ENCODE measurements at places on chromosomes 5 and 9.

DNA sequence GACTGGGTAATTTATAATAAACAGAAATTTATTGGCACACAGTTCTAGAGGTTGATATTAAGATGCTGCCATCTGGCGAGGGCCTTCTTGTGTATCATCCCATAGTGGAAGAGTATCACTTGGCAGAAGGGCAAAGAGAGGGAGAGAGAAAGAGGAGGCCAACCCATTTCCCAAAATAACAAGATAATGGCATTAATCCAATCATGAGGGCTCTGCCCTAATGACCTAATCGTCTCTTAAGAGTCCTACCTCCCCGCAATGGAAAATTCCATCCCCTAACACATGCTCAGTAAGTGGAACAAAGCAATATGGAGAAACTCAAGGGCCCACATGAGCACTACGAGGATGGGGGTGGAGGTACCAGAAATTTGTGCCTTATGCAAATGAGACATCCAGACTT, 17.6 kb upstream of the VDAC1 start:
- no peak for DNase-seq

DNA sequence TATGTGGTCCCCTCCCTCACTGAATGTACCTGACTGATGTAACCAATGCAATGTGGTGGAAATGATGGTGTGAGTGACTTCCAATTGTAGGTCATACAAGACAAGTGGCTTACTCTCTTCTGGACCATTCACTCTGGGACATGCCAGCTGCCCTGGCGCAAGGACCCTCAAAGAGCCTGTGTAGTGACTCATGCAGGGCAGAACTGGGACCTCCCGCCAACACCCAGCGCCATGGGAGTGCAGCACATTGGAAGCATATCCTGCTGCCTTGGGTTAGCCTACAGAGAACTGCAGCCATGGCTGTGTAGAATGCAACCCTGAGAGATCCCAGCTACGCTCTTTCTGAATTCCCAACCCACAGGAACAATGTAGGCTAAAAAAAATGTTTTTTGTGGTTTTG, 90.0 kb upstream of the PANK3 start:
- DNase-seq: no peak

GRCh38 chr5:68404246-68404645, 188.7 kb downstream of the PIK3R1 start:
- DNase-seq: no peak

DNA sequence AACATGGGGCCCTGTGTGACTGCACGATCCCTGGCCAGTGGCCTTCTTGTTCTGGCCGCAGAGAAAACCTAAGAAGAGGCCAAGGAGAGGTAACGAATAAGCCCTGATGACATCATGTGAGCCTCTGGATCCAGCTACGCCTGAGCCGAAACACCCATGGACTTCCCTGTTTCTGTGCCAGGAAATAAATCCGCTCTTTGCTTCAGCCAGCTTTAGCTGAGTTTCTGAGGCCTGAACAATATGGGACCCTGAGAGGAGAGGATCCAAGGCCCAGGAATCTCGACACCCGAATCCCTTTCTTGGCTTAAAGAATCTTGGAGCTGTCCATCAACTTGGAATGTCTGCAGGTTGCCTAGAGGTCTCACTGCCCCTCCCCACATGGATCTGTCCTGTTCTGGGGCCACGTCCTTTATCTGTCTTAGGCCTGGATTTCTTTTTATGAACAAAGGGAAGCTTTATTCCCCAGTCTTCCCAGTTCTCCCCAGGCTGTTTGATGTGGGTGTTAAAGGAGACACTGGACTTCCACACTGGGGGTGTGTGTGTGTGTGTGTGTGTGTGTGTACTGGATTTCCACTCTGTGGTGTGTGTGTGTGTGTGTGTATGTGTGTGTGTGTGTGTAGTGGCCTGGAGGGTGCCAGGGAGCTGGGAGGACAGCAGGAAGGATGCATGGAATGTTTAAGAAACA, 13.7 kb downstream of the IER5L start:
- no peak for DNase-seq

DNA sequence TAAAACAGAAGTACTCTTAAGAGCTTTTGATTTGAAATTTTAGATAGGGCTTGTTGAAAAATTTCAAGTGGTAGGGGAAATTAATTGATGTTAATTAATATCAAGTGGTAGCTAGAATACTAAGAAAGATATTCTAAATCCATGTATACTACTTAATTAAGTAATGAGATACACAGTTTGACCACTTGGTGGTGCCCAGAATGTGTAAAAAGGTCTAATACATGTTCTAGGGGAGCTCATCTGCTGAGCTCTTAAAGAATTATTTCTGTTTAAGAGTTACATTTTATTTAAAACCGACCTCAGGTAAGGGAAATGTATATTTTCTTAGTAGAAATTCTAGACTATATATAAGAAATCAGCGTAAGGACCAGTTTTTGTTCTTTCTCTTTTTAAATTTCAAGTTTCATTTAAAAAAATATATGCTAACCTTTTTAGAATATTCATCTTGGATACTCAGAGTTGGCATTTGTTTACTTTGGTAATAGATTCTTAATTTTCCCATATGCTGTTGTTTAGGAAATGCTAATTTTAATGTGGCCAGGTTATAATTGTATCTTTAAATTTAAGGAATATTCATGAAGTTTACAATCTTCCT, 61.5 kb downstream of the LNPEP start:
- DNase-seq: no peak

- DNase-seq: no peak
These were observed 93.6 kb downstream of the DTWD2 start for GRCh38 chr5:118894709-118895108.

- DNase-seq: no peak
These were observed 221.6 kb downstream of the NFIB start for GRCh38 chr9:14092344-14092743.

DNA sequence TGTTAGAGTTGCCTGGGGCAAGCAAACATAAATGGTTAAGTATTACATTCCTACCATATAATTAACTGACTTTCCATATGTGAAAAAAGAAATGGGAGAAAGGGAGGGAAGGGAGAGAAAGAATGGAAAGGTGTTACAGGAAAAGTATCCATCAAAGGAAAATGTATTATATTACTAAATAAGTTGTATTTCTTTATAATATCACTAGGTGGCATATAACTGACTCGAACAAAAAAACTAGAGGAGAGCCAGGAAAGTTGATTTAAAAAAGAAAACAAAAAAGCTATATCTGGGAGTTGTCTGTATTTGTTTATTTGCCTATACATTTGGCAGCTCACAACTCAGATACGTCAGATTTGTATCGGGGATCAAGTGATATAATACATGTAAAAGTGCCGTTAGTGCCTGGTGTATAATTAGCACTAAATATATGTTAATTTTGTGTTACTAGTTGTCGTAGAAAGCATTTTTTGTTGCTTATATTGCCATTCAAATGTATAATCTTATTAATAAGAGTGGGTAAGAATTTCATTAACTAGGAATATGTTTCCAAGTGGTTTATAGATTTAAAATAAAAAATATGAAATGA, 59.6 kb upstream of the ADAMTS19 start:
- no peak for DNase-seq

GRCh38 chr5:64775291-64775690, 6.6 kb downstream of the CWC27 start:
- no peak for DNase-seq
